HT1080 (cell line): ENCODE measurements at places on chromosomes 1 and 21. TPM values are rescaled to one million over a fixed set of nuclear protein-coding genes. Genes with fewer than 3 reads are reported as not detected.
A peak's percentile ranks its signal among the peaks of the same experiment; 100 is the strongest.

AQP10 gene
- total RNA-seq = not detected in 2 replicates

GRCh38 chr1:60527567-60527966, 454.0 kb upstream of the C1orf87 start:
- DNase-seq = no peak

MTARC2 gene
- 1.5 and 2.7 TPM in 2 replicates for total RNA-seq

DNA sequence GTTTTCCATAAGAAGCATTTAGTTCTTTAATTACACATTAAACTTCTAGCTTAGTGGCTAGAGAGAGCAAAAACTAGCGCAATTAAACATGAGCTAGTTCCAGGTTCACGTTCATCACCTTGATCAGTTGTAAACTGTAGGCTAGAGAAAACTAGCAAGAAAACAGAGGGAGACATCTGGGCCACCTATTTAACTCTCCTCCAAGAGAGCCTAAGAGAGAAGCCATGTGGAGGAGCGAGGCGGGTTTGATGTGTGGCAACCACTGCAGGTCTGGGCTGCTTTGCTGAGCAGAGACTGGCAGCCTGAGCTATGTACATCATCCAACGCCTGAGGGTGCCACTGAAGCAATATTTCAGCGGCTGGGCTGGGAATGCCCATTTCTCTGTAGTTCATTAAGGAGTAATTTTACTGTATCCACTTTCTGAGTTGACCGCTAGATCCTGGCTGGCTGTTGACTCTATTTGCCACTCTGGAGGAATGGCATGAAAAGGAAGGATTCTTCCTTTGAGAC, 252.9 kb downstream of the DYRK1A start:
- DNase-seq = peak; percentile 11

- peak; percentile 43 for DNase-seq
Observed at GRCh38 chr1:119286587-119287181, 81.9 kb upstream of the HAO2 start.

DNA sequence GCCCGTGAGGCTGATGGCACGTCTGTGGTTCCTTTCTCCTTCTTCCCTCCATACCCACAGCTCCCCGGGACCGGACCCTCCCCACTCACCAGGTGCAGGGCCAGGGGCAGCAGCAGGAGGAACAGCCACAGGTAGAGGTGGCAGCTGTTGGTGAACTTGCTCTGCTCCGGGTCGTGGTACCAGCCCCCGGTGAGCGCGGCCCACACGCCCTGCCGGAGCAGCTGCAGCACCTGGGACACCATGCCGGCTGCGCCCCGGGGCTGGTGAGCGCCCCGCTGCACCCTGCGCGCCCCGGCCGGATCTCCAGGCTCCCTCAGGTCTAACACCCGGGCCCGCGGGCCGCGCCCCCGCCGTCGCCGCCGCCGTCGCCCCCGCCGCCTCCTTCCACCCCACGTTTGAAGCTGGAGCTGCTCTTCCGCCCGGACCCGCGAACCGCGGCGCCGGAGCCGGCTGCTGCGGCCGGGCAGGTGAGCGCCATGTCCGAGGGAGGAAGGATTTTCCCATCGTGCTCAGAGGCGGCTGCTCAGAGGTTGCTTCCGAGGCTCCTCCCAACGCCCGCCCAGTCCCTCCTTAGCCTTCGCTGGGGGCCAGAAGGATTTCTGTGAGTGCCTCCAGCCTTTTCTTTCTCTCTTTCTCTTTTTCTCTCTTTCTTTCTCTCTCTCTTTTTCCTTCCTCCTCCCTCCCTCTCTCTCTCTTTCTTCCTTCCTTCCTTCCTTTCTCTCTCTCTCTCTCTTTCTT, at the start of gene PCNX2:
TSS of gene PCNX2 (minus strand) at position 489 of the 738 bp plus-strand sequence. CDS start at position 242, 247 bp downstream.
- DNase-seq = peak; percentile 58

DNA sequence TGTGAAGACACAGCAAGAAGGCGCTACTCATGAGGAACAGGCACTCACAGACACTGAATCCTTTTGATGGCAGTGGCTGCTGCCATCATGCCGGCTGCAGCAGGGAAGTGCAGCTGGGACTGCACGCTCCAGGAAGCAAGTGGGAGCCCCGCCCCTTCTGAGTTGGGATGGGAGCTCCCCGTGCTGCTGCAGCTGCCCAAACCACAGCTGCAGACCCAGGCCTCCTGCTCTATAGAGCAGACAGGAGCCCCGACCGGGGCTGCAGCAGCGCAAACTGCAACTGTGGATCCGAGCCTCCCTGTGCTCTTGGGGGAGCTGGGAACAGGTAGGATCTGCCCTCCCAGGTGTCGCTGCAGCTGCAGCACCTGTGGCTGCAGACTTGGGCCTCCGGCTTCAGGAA, 65.2 kb upstream of the MARK1 start:
- no peak for DNase-seq

DNA sequence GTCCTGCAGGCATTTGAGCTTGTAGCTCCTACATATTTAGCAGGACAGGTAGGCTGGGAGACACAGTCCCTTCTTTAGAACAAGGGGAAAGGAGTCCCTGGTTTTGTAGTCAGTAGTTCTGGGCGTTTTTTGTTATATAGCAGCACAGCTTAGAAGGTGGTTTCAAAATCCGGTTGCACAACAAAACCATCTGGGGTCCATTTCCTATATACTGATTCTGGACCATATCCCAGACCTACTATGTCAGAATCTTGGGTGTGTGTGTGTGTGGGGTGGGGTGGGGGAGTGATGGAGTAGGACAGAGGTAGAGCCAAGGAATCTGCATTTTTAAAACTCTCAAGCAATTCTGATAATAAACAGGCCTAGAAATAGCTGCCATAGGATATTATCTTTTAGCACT, 21.6 kb downstream of the METTL13 start:
- DNase-seq = no peak

DNA sequence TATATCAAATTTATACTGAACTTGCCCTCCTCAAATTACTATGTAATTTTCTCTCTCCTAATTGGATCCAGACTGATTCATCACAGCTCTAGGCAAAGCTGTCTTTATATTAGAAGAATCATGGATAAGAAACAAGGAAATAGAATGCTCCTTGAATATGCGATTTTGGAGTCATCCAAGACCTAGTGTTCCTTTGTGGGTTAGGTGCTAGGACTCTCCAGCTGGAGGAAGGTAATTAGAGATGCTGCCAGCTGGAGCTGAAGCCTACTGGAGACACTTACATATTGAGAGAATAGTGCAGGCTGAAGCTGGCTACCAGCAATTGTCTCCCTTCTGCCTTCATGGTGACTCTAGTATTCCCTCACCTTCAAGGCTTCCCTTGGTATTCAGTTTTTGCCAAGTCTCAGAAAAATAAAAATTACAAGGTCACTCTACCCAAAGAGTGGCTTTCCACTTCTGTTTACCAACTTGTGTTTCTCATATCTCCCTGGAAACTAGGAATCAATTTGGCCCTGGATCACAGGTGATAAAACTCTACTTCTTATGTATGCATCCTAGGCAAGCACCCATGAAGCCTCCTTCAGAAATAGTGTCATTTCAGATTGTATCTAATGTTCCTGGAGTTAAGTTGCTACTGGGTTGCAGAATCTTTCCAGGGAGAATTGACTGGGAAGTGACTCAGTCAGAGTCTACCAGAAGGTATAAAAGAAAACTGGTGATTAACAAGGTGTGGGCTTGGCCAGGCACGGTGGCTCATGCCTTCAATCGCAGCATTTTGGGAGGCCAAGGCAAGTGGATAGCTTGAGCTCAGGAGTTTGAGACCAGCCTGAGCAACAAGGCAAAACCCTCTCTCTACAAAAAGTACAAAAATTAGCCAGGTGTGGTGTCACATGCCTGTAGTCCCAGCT, 24.4 kb upstream of the DOCK7 start:
- DNase-seq = peak; percentile 30
